K562 (cell line): ENCODE measurements at places on chromosomes 13 and 19. TPM values are rescaled to one million over a fixed set of nuclear protein-coding genes. Genes with fewer than 3 reads are reported as not detected.

SIX5 gene
- 15.2 and 17.2 TPM in 2 replicates for total RNA-seq

URAD gene
- not detected in 2 replicates for total RNA-seq

NOSIP gene
- 118 and 130 TPM in 2 replicates for total RNA-seq

ZNF600 gene
- 12.1 and 14.8 TPM in 2 replicates for total RNA-seq

ZNF730 gene
- total RNA-seq: 0.64 and 0.81 TPM in 2 replicates

CIRBP gene
- total RNA-seq: 181 and 222 TPM in 2 replicates

ZNF57 gene
- total RNA-seq: 7.7 and 7.8 TPM in 2 replicates

BRME1 gene
- 5.9 and 6.1 TPM in 2 replicates for total RNA-seq

TNNI3 gene
- 53.7 and 63.3 TPM in 2 replicates for total RNA-seq

ZNF563 gene
- total RNA-seq: 0.69 and 1.5 TPM in 2 replicates

ZNF627 gene
- total RNA-seq: 10.0 and 10.6 TPM in 2 replicates

CD79A gene
- 0.38 and 0.42 TPM in 2 replicates for total RNA-seq
